ENCODE measurements at places on chromosomes 13 and 19.

GRCh38 chr19:12800466-12800770 lies 1.2 kb downstream of the PRDX2 start:
- no peak for ATAC-seq

GRCh38 chr13:30043631-30043925 lies 193.2 kb upstream of the UBL3 start:
- ATAC-seq, result no peak

DNA sequence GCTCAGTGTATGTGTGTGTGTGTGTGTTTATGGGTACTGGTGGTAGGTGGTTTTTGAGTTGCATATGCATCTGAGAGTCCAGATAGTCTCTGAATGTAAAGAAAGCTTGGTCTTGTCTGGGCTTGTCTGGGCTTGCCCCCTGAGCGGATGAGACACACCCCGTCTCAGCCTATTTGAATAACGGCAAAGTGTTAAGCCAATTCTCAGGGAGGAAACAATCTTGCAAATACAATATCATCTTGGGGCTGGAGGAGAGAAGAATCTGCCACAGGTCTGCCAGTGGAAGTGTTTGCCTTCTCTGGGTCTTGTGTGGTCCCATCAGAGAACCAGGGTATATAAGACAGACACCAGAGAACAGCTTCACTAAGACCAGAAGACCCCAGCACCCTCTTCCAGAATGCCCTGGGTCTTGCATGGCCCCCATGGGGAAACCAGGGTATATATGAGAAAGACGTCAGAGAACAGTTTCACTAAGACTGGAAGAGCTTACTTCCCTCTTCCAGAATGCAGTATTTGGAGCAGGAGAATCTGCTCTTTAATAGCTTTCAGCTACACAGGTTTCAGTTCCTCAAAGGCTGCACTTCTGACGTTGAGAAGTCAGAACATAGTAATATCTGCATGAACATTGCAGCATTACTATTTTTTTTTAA lies 13.3 kb downstream of the CD70 start:
- no peak for ATAC-seq

GRCh38 chr19:30670562-30671366 lies 298.6 kb downstream of the ZNF536 start:
- no peak for ATAC-seq
